ENCODE measurements at places on chromosomes 5 and 9. TPM values are rescaled to one million over a fixed set of nuclear protein-coding genes. Genes with fewer than 3 reads are reported as not detected.

HRCT1 gene
- total RNA-seq = not detected

GFRA3 gene
- not detected for total RNA-seq

SLC46A2 gene
- total RNA-seq = not detected

GLIPR2 gene
- total RNA-seq = 15.0 TPM

MLANA gene
- total RNA-seq = not detected

PFN3 gene
- total RNA-seq = not detected

GLE1 gene
- total RNA-seq = 21.9 TPM

LCN15 gene
- total RNA-seq = not detected

ABO gene
- under 0.01 TPM for total RNA-seq

PCDH12 gene
- 3.2 TPM for total RNA-seq

TEX48 gene
- not detected for total RNA-seq

SLC6A3 gene
- 12.5 TPM for total RNA-seq

NOL6 gene
- 14.5 TPM for total RNA-seq

WHRN gene
- total RNA-seq = 5.8 TPM

PCDHAC1 gene
- 42.7 TPM for total RNA-seq

ZNF454 gene
- total RNA-seq = 10.6 TPM

GABRA6 gene
- total RNA-seq = 0.23 TPM

PCDHB4 gene
- total RNA-seq = 5.3 TPM

GHR gene
- 6.0 TPM for total RNA-seq
